ENCODE measurements at places on chromosomes 1 and 21.

GRCh38 chr1:186208405-186209129, 166.5 kb downstream of the TPR start:
- no peak for DNase-seq

DNA sequence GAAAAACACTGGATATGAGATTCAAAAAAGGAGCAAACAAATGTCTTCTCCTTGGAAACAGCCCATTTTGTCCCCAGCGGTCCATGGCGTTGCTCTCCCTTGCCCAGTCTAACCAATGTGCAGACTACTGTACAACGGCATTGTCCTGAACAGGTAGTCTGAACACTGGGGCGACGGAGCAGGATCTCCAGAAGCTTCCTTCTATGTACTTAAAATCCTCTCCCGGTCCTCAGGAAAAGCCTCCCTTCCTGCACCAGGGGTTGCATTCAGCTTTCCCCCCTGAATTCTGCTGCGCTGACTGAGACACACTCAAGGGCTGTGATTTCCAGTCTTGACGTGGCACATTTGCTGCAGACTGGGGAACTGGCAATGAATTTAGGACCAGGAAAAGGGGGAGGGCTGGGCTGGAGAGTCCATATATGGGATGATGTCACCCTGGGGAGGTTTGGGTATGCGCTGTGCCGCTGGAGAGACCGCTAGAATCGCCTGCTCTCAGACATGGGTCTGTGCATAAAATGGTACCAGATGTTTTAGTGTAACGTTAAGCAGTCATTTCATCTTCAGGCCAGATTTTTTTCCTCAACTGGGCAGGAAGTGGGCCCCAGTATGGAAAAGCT, 275.9 kb upstream of the C1orf105 start:
- peak; percentile 97 for DNase-seq

DNA sequence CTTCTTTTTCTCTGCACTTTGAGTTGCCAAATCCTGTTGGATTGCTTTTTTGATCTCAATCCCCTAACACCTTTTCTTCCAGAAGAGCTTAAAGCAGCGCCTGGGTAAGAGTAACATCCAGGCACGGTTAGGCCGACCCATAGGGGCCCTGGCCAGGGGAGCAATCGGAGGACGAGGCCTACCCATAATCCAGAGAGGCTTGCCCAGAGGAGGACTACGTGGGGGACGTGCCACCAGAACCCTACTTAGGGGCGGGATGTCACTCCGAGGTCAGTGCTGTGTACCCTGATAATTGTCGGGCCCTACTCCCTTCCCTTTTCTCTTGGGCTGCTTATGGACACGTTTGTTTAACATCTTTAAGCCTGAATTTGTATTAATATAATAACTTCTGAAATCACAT, 8.3 kb downstream of the CHTOP start:
- DNase-seq, result no peak

GRCh38 chr1:193085263-193085662, 20.0 kb downstream of the GLRX2 start:
- DNase-seq, result no peak

DNA sequence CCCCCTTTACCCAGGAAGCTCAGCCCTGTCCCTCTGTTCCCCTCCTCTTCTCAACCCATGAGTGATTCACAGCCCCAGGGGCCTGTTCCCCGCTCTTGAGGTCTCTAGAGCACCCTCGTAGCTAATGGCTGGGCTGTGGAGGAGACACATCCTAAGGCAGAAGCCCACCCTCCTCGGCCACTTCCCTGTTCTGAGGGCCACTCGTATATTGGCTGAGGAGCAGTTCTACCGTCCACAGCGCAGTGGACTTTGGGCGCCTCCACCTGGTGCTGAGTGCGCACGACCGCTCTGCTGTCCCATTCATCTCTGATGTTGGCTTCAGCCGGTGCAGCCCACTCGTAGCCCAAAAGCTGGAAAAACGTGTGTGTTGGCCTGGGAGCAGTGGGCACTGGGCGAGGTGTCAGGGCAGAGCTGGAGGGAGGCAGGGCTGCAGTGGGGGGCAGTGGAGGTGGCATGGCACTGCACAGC, 24.5 kb upstream of the PKP1 start:
- DNase-seq, result no peak

- DNase-seq, result peak; percentile 48
These were observed 224.9 kb downstream of the BACH1 start for GRCh38 chr21:29523646-29524045.

All from GM04503 (cell line).